Fibroblast of lung (primary cell): ENCODE measurements at places on chromosomes 5 and 9. TPM values are rescaled to one million over a fixed set of nuclear protein-coding genes. Genes with fewer than 3 reads are reported as not detected.

DNA sequence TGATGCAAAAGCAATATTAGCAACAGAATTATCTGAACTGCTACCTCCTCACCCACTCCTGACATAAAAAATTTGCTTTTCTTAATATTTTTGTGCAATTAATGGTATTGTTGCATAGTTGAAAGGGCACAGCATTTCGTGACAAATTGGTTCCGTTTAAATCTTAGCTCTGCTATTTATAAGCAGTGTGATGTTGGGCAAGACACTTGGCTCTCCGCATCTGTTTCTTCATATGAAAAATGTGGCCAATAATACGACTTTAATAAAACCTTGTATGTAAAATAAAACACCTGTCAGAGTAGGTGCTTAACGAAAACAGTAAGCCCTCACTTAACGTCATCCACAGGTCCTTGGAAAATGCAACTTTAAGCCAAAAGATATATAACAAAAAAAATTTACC, 4.2 kb downstream of the TMEM167A start:
- peak; percentile 51 for DNase-seq
- H3K4me3 ChIP-seq = no peak overlapping the region
- no peaks in the 10 kb centered on the region for H3K36me3 ChIP-seq

DNA sequence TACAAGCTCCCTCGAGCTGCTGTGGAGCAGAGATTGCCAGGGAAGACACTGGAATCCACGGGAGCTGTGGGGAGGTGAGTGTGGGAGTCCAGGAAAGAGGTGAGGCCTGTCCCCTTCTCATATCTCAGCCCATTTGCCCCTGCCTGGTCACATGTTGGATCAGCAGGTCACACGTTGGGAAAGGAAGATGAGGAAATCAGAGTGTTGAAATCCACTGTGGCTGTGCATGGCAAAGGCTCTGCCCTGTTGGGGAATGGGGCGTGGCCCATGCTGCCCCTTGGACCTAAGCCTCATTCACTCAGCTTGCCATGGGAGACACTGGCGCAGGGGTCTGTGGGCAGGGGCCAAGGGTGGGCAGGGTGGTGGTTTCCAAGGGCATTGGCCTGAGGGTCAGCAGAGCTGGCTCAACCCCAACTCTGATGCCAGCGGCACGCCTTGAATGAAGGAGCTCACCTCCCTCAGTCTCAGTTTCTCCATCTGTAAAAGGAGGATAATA, 85.4 kb upstream of the CPEB4 start:
- H3K4me3 ChIP-seq = no peak overlapping the region
- no peaks in the 10 kb centered on the region for H3K36me3 ChIP-seq
- H3K4me1 ChIP-seq = no peaks in the 10 kb centered on the region

DNA sequence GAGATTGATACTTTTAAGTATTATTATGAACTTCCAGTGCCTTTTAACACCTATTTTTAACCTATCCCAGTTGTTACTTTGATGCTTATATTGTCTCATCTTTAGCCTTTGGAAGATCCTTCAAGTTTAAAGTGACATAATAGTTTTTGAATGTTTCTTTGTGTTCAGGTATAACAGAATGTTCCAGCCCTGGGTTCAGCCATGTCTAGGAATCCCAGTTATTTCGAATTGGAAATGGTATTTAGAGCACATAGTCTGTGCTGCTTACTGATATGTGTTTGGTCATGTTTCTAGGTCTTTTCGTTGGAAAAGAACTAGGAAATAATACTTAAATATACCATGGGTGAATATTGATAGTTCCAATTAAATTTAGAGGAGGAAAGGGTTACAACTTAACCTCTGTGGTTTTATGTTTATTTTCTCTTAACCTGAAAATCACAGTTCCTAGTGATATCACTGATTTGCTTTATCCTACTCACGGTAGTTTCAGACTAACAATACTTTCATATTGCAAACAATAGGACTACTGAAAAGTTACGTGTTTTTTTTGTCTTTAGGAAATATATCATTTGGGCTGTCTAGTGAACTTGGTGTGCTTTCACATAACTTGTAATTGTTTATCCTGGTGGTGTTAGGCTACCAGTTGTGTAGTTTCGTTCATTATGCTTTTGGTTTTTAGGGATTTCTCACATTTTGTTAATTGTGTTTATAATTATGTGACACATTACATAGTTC, 37.8 kb downstream of the UHRF2 start:
- no peaks in the 10 kb centered on the region for H3K27me3 ChIP-seq
- no peak overlapping the region for H3K4me3 ChIP-seq
- H3K27ac ChIP-seq = no peak overlapping the region
- H3K36me3 ChIP-seq = peaks cover 3% of the 10 kb centered on the region

GRCh38 chr5:78182838-78183237, 111.7 kb downstream of the AP3B1 start:
- no peaks in the 10 kb centered on the region for H3K36me3 ChIP-seq
- no peak overlapping the region for H3K27ac ChIP-seq
- no peaks in the 10 kb centered on the region for H3K4me1 ChIP-seq
- H3K27me3 ChIP-seq = no peaks in the 10 kb centered on the region
- DNase-seq = peak; percentile 1

CLIC3 gene
- total RNA-seq = 1.3 and 3.5 TPM in 2 replicates

ANKRD31 gene
- total RNA-seq = 0.26 and 0.33 TPM in 2 replicates

TPM2 gene
- total RNA-seq = 696 and 1,003 TPM in 2 replicates
